ENCODE measurements at places on chromosomes 1 and 21.

DNA sequence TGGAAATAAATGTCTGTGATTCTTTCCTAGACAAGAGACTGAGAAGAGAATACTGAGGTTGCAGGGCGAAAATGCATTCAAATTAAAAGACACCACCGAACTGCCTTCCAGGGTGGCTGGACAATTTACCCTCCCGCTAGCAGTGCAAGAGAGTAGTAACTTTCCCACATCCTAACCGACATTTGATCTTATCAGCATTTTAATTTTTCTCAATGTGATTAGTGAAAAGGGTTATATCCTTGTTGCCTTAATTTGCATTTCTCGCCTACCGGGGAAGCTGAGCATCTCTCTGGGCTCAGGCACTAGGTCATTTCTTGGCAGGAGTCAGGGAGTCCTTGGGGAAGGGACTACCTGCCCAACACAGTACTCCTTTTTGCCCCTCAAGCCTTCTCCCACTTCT lies 2.8 kb downstream of the TNFRSF8 start:
- DNase-seq, result no peak

- DNase-seq, result peak; percentile 85
Measured at GRCh38 chr1:27527890-27528817, 38.2 kb upstream of the WASF2 start.

- no peak for DNase-seq
Measured at GRCh38 chr1:14404862-14405301, 193.6 kb upstream of the KAZN start.

DNA sequence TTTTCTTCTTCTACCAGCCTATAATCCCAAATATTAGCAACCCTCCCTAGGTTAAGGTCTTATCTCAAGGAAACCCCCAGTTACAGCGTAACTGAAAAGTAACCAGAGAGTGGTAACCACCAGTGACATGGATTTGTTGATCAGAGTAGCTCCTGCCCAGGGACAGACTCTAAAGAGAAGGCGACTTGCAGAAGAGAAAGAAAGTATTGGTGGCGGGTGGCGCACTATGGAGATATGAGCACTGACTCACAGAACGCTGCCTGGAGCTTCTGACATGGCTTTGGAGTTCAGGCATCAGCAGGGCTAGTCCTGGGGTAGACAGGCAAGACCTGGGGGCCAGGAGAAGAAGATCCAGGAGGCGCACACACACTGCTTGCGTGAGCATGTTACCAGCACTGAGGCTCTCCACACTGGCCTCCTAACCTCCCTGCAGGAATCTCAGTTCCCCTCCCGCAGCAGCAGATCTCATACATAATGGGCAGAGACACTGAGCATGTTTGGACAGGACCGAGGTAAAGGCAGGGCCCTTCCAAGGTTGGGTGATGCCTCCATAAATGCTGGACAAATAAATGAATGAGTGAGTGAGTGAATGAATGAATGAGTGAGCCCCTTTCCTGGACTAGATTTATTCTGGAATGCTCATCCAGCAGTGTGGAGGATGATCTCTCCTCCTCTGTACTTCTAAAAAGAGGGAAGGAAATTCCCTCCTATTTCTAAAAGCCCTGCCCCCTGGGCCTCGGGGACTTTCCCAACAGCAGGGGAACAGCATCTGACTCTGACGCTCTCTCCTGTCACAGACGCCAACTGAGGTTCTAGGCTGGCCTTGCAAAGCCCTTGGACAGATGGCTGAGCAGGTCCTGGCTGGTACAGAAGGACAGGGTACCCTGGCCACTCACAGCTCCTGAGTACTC lies 175.5 kb downstream of the CLIC6 start:
- DNase-seq, result no peak

DNA sequence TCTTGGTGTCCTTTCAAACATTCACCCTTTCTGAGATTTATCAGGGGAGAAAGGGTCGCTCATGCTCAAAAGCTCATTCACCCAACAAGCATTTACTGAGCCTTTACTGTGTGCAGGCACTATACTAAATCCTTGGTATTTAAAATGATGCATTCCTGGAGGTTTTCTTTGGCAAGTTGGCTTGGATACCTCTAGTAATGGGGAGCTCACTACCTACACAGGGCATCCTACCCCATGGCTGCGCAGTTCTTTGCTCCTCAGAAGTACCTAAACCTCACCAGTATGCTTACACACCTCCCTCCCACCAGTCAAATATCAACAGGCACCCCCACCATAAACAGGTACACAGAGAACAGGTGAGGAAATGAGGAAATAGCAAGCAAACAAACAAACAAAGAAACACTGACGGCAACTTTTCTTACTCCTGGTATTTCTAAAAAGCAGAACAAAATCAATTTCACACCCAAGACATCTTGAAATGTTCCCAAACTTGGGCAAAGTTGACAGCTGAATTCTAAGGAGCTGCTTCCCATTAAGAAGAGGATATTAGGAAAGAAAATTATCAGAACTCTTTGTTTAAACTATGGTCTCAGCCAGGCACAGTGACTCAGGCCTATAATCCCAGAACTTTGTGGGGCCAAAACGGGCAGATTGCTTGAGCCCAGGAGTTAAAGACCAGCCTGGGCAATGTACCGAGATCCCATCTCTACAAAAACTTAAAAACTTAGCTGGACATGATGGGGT lies 104.8 kb downstream of the PSMG1 start:
- no peak for DNase-seq

- DNase-seq, result no peak
Measured at GRCh38 chr1:200980452-200980772, 43.1 kb downstream of the KIF21B start.

DNA sequence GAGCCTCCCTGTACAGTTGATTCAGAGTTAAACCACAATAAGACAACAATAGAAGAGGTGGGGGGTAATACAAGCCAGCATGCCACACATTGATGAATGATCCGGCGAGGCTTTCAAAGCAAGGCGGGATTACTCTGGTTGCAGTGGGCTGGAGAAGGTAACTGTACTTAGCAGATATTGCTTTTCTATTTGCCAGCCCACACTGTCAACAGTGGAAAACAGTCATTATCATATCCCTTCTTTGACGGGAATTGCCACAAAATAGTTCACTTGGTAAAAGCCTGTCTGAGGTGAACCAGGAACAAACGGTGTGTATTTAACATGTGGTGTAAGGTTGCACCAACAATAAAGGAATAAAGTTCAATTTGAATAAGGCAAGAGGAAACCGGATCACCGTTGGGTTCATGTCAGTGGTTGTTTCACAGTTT lies 5.8 kb upstream of the KCNJ15 start:
- no peak for DNase-seq

GRCh38 chr1:217331698-217332097 lies 299.2 kb downstream of the GPATCH2 start:
- no peak for DNase-seq

GRCh38 chr1:151655371-151655770 lies 43.5 kb downstream of the SNX27 start:
- DNase-seq, result no peak

- DNase-seq, result peak; percentile 41
Measured at GRCh38 chr1:154557939-154558719, at the start of gene UBE2Q1. Gene UBE2Q1 (minus strand): TSS chr1:154558662. CDS start chr1:154558553, 109 bp downstream.

GRCh38 chr1:107954126-107954525 lies 10.9 kb downstream of the VAV3 start:
- no peak for DNase-seq
